ENCODE measurements at places on chromosomes 2 and 18.

GRCh38 chr2:230602562-230603230 is 109.9 kb upstream of the CAB39 start:
- DNase-seq, result no peak

GRCh38 chr2:176135035-176135440 is 5.5 kb downstream of the HOXD8 start:
- DNase-seq, result peak; percentile 37

- no peak for DNase-seq
These were observed 348.5 kb downstream of the EN1 start for GRCh38 chr2:118498943-118499342.

- DNase-seq, result no peak
These were observed 7.3 kb downstream of the SFXN5 start for GRCh38 chr2:73063909-73064875.

DNA sequence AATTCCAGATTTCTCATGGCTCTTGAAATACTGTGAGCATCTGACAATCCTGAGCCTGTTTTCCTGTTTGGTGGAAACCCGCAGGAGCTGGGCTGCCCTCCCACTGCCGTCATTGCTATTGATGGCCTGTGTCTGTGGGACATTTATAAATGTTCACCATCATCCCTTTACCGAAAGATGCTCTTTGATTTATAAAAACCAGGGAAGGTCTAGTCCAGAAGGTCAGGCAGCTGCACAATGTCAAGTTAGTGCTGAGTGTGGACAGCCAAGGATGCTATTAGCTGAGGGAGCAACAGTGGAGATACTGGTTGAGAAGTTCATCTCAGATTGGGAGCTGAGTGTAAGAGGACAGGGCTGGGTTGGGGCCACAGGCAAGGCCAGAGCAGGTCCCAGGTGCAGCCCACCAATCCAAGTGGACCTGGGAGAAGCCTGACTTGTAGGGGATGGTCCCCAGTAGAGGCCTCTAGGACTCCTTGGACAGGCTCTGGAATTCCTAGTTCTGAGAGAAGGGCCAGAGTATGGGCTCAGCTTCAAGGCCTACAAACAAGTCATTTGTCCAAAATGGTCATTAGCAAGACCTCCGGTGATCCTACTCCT is 55.1 kb downstream of the COPS8 start:
- DNase-seq, result no peak

DNA sequence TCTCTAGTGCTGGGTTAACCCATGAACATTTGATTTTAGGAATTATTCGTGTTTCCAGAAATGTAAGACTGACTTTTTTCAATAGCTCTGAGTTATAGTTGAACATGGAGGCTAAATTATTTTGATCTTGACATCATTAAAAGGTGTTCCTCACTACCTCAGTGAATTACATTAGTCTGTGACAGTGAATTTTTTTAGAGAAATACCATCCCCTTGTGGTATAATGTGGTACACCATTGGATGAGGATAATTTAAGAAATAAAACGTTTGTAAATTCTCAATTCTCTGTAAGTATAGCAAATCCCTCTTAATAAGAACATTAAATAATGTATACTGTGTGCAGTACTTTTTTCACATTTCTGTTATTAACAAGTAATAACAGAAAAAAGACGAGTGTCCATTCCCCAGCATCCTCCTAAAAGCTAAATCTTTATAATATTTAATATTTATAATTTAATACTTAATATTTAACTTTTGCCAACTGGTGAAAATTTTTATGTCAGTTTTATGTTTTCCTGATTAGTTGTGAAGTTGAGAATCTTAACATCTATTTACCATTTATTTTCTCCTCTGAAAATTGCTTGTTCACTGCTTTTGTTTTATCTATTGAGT is 70.3 kb upstream of the CWC22 start:
- no peak for DNase-seq

DNA sequence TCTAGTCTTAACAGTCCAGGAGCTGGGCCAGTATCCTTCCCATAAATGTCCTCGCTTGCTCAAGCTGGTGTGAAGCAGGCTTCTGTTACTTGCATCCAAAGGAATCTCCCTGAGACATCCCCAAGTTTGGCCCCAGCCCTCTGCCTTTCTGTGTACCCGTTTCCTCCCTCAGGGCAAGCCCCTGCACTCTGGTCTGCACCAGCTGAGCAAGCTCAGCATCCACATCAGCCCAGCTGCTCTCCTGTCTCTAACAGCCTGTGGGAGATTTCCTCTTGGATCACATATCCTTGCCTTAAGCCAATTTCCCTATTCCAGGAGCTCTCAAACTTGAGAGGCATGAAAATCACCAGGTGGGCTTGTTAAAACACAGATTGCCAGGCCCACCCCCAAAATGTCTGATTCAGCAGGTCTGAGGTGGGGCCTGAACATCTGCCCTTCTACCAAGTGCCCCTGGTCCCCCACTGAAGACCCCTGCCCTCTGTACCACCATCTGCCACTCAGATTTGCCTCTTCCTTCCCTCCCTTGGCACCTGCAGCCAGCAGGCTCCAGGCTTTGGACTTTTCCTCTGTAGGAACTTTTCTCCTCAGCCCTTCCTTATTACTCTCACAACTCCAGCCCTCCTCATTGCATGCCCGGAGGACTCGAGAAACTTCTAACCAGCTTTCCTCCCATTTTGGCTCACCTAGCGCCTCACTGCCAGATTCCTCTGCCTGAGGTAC is 32.1 kb downstream of the REEP1 start:
- no peak for DNase-seq

- DNase-seq, result no peak
These were observed 299.5 kb upstream of the LYPD1 start for GRCh38 chr2:132969371-132969985.

- DNase-seq, result no peak
These were observed 150.3 kb downstream of the PLEKHA3 start for GRCh38 chr2:178630581-178630980.

- DNase-seq, result no peak
These were observed 567 bp downstream of the TMEM200C start for GRCh38 chr18:5894611-5895298.

- DNase-seq, result peak; percentile 11
These were observed 143.2 kb upstream of the SETBP1 start for GRCh38 chr18:44537526-44537925.

GRCh38 chr2:111627256-111627655 is 256.7 kb downstream of the ANAPC1 start:
- no peak for DNase-seq

DNA sequence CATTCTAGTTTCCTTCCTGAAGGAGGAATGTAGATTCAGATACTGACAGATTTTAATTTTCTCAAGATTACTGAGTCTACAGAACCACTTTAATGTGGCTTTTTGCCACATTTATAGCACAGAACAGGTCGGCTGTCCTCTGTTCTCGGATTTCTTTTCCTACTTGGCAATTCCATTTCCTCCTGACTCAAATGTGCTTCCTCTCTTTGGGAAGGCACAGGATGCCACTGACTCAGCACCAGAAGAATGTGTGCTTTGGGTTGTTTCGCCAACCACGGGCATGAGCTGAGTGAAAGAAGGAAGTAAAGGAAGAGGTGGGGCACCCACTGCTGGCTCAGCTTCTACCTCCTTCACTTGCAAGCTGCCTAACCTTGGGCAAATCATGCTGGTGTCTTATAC is 970.6 kb upstream of the ACVR2A start:
- no peak for DNase-seq

DNA sequence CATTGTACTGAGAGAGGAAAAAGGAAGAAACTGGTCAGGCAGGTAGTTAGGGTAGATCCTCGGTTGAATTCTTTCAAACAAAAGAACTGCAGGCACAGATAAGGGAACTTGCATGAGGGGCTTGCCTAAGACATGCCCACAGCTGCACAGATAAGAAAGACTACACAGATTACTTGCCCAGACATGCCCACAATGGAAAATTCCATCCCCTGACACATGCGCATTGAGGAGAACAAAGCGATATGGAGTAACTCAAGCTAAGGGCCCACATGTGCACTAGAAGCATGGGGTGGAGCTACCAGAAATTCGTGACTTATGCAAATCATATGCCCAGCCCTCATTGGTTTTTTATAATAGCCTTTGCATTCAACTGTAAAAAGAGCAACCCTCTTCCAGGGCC is 181.3 kb upstream of the ZNF521 start:
- DNase-seq, result no peak

GRCh38 chr2:42187886-42188285 is 18.7 kb downstream of the EML4 start:
- no peak for DNase-seq

GRCh38 chr2:144431392-144431783 is 88.5 kb downstream of the ZEB2 start:
- no peak for DNase-seq

DNA sequence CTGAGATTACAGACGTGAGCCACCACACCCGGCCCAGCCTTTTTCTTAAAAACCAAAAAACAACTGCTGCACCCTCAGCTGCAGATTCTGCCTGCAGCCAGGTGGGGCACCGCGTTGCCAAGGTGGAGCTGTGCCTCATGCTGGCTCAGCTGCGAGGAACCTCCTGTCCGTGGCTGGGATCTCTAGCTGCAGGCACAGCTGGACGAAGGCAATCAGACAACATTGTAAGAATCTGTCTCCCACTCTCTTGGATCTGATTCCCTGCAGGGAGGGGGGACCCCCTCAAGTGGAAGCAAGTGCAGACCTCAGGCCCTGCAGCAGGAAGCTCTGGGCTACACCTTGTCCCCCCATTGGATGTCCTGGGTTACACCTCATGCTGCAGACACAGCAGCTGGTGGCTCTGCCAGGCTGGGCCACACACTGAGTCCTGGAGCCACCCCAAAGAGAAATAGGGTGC is 24.1 kb downstream of the CIDEA start:
- DNase-seq, result no peak

- DNase-seq, result no peak
These were observed 447.0 kb upstream of the ID2 start for GRCh38 chr2:8234757-8235374.

- DNase-seq, result no peak
These were observed 16.3 kb downstream of the GPR55 start for GRCh38 chr2:230908595-230909191.

- DNase-seq, result no peak
These were observed 63.2 kb downstream of the MBD2 start for GRCh38 chr18:54161267-54161666.

DNA sequence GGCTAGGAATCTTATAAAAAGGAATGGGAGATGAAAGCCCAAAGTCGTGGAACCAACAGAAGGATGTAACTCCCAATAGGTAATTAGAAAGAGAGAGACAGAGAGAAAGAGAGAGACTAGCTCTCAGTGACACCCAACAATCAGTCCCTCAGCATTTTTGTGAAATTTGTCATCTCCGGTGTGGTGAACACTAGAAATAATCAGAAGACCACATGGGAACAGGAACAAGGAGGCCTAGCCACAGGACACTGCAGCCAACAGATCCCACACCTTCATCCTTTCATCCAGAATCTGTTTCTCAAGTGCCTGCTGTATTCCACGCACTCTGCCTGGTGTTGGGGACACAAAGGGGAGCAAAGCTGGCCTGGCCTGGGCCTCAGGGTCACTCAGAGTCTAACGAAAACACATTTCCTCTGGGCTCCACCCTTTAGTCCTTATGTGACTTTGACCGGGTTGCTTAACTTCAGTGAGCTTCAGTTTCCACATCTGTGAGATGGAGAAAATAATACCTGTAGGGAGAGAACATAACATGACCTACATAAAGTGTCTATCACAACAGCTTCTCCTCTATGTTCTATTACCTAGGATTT is 53.1 kb downstream of the EHD3 start:
- DNase-seq, result no peak
